ENCODE measurements at places on chromosomes 3 and 15.

- no peak for DNase-seq
Observed at GRCh38 chr3:170256597-170256996, 34.4 kb downstream of the PRKCI start.

DNA sequence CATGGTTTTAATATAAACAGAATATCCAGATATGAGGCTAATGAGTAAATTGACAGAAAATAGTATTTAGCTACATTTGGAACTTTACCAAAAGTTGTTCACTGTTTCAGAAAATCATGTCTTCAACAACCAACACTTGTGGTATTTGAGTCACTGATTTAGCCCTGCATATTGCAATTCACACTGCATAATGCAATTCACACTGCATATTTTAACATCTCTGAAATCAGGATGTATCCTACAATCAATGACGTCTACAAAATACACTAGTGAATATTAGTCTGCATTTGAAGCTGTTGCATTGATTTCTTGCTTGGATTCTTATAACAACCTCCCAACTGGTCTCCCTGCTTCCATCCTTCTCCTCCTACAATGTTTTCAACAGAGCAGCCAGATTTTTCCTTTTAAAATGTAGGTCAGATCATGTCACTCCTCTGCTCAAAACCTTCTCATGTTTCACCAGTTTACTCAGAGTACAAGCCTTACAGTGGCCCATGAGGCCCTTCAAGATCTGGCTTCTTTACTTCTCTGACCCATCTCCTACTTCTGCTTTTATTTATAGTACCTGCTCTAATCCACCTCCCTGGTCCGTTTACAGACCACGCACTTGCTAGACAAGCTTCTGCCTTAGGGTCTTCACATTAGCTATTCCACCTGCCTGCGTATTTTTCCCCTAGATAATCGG, 11.4 kb upstream of the RAB11A start:
- no peak for DNase-seq

DNA sequence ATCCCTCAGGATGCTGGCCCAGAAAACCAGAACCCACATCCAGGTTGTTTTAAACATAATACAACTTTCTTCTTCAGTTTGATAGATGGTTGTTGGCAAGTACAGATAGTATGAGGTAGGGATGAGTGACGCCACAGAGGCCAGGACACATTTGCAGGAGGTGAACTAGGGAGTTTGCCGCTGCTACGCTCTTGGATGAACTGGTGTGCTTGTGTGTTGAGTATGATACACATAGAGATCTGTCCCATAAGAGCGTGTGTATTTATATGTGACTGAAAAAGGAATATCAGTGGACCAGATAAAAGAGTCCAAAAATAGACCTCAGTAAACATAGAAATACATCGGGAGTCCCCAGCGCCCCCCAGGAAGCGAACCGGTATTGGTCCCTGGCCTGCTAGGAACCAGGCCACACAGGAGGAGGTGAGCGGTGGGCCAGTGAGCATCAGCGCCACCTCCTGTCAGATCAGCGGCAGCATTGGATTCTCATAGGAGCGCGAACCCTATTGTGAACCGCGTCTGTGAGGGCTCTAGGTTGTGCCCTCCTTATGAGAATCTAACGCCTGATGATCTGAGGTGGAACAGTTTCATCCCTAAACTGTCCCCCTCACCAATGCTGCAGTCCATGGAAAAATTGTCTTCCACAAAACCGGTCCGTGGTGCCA, 98.1 kb downstream of the LRRK1 start:
- DNase-seq, result no peak

- no peak for DNase-seq
Observed at GRCh38 chr3:154285221-154285620, 39.1 kb downstream of the DHX36 start.

- no peak for DNase-seq
Observed at GRCh38 chr3:99503350-99503749, 135.0 kb upstream of the COL8A1 start.

DNA sequence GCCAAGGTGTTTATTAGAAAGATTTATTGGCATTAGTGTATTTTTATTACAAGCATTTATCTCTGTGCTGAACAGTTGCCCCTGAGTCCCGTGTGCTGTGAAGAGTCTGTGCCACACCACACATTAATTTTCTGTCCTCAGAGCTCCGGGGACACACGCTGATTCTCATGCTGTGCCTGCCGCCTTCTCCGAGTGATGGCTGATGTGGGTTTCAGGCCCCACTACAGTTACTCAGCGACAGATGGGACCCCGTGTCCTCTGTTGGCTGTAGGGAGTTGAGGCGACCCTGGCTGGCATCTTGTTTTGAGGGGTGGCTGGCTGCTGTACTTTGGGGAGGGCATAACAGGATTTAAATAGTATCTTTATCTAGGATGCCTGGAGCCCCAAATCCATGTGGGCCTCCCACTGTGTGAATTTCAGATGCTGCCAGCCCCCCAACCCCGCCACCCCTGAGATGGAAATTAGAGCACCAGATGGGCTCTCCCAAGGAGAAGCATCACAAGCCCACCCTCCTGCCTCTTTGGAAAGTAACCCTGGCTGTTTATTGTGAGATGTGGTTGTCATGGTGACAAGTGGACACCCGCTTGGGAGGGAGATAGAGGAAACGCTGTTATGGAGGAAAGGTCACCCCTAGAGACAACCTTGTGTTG, 185.6 kb downstream of the APBA2 start:
- DNase-seq, result no peak

- DNase-seq, result no peak
Observed at GRCh38 chr3:160874736-160875135, 118.7 kb downstream of the PPM1L start.

DNA sequence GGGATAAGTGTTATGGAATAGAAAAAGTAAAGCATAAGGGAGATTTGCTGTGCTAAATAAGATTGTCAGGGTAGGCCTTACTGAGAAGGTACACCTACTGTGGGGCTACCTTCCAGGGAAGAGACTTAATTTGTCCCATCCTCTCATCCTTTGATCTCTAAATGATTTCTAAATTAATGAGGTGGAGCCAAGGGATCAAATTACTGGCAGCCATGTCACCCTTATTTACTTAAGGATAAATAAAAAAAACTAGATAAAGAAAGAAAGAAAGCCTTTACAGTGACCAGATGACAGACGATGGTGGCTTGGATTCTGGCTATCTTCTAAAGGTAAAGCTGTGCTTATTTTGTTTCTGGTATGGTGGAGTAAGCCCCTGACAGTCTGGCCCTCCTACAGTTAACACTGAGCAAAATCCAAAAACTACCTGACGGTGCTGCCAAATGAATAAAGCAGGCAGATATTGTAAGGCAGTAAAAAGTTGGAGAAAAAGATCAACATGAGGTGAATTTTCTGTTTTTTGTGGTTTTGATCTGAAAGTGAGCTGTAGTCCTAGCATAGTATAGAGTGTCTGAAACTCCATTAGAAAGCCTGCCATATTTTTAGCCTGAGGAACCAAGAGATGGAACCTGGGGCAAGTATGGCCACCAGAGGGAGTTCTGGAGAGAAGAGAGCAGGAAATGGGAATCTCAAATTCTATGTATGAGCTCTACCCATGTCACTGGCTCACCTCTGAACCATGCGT, 285.1 kb upstream of the MANF start:
- peak; percentile 59 for DNase-seq

DNA sequence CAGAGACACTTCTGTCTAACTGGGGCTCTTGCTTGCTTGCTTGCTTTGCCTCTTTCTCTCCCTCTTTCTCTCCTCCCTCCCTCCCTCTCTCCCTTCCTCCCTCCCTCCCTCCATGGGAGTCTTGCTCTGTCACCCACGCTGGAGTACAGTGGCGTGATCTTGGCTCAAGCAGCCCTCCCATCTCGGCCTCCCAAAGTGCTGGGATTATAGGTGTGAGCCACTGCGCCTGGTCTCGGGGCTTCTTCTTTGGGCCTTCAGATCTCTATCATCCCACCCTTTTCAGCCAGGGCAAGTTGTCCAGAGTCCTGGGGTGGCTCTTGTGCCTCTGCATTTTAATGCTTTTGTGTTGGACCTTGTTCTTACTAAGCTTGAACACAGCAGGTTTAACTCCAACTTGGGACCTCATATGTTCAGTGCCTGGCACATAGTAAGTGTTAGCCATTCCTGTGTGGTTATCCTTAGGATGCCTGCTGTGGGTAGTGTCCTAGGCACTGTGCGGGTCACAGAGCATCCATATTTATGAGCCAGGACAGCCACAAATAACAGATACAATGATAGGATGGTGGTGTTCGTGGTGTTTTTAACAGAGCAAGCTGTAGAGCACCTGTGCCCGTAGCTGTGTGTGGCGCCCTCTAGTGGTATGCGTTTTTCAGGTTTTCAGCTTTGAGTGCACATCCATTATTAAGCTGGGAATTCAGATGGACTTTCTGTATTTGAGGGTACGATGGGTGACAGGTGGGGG, 75.1 kb downstream of the CCK start:
- DNase-seq, result peak; percentile 83

GRCh38 chr15:87045746-87046145, 966.1 kb downstream of the AGBL1 start:
- DNase-seq, result no peak

DNA sequence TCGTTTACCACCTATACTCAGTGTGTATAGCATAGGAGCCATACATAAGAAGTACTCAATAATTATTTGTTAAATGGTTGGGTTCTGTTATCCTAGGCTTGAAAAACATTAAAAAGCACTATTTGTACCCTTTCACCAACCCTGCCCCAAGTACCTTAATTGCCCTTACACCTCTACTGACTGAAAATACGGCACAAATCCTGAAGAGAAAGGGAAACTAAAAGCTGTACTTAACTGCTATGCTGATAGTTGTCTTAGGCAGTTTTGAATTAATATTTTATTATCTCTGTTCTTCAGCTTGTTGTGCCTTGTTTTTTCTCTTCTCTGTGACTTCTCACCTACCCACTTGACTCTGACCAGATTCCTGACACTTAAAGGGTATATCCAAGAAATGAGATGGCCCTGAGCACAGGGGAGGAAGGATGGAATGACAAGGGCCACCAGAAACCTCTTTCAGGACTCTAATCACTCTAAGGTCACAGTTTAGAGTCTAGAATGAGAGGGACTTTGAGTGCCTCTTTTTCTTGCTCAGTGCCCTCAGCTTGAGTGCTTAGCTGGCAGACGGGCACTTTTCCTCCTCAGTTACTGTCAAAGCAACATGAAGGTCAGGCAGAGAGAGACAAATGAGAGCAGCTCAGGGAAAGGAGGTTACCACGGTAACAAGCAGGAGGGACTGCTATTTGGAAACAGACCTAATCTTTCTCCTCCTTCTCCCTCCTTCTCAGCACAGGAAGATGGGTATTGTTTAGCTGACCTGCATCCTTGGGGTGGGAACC, 136.5 kb downstream of the ZNF609 start:
- peak; percentile 28 for DNase-seq

- no peak for DNase-seq
Observed at GRCh38 chr3:63076357-63076756, 201.1 kb upstream of the CADPS start.

- DNase-seq, result no peak
Observed at GRCh38 chr15:62899090-62899493, 143.5 kb upstream of the TPM1 start.

- no peak for DNase-seq
Observed at GRCh38 chr3:49313896-49314688, 25.8 kb downstream of the USP4 start.

- no peak for DNase-seq
Observed at GRCh38 chr3:114697401-114697800, 403.6 kb downstream of the TIGIT start.

- DNase-seq, result no peak
Observed at GRCh38 chr3:106619-107018, 89.9 kb upstream of the CHL1 start.

DNA sequence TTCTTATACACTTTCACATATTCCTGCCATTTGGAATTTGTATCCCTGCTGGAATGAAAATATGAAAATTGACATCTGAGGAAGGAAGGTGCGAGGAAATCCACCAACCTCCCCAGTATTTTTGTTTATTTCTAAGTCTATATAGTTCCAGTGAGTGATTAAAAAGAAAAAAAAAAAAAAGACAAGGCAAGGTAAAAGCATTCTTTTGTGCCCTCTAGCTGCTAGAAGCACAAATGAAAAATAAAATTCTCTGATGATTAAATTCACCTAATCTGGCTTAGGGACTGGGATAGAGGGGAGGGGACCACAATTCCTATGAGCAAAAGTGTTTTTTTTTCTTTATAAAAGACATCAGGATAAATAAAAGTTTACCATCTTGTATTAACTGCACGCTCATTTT, 370.9 kb downstream of the NR2F2 start:
- no peak for DNase-seq

DNA sequence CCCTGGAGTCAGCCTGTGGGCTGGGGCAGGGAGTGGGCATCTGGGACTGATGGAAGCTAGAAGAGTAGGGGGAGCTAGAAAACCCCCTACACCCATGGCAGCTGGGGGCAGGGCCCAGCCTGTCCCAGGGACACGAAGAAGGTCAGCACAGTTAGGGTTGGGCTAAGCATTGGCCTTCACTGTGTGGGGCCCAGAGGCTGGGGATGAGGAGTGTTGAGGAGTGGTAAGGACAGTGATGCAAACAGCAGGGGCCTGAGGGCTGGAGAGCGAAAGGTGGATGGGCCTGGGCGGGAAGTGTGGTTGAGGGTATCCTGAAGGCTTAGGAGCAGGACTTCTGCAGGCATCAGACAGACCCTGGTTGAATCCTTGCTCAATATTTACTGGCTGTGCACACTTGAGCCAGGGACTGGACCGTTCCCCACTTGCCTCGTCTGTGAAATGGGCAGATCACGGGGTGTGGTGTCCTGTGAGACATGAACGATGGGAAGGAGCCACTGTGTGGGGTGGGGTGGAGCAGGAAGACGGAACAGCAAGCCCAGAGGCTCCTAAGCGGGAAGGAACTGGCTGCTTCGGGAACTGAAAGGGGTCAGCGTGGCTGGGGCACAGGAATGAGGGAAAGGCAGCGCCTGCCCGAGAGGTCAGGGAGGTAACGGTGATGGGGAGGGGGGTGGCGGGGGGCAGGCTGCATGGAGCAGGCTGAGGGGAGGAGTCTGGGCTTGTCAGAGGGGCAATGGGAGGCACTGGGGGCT, 7.3 kb downstream of the PRKCD start:
- no peak for DNase-seq

- DNase-seq, result no peak
Observed at GRCh38 chr3:46269556-46269955, 27.3 kb downstream of the CCR3 start.

DNA sequence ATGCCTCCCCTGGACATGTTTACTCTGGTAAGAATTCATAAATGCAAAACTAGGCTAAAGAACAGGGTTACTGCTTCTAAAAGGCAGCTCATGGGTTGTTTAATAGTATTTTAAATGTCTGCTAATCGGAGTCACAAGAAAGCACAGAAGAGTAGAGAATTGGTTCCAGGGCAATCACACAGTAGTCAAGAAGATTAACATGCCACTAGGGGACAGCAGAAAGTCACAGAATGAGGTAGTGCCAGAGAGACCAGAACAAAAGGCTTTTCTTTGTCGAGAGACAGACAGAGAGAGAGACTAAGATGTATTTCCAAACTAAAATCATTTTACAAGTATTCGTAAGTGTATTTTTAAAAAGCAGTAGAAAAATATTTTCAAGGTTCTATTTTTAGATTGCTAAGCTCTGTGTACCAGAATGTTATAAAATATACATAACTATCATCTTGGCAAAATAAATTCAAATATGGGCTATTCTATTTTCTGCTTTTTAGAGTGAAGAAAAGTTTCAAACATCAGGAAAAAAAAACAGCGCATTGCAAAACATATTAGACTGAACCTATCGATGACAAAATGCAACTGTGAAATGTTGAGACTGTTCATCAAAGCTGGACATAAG, 78.3 kb upstream of the CDIN1 start:
- DNase-seq, result peak; percentile 21

All from nephron progenitor cell (in vitro differentiated cells).